OCI-LY7 (cell line): ENCODE measurements at places on chromosomes 3 and 15. TPM values are rescaled to one million over a fixed set of nuclear protein-coding genes. Genes with fewer than 3 reads are reported as not detected.

DNA sequence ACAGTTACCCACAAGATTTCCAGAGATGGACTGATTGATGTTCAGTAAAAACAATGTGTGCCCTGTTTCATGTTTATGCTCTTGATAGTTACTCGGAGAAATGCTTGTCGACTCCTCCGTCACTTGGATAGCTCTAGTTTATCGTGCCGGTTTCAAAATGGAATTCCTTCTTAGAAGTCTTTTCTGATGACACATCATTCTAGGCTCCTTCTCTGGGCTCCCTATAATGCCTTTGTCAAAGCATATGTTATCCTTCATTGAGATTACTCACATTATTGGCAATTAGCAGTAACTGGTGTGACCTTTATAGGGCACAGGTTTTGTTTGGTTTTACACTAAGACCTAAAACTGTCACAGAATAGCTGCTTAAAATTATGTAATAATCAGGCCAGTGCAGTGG is 201.8 kb downstream of the CNTN6 start:
- no peak for DNase-seq

GRCh38 chr3:53646723-53647122 is 152.3 kb downstream of the CACNA1D start:
- no peak for DNase-seq

GRCh38 chr15:77727635-77728304 is 95.1 kb upstream of the LINGO1 start:
- DNase-seq, result no peak

DUOX2 gene
- total RNA-seq, result 0.06 TPM in 1 of 2 replicates, not detected in the other

CLEC3B gene
- total RNA-seq, result not detected in 2 replicates

FBN1 gene
- 0.68 TPM in 2 replicates for total RNA-seq
